Activated naive CD4-positive, alpha-beta T cell treated with anti-CD3 and anti-CD28 coated beads for 36 hours (primary cell): ENCODE measurements at places on chromosomes 16 and 17.
A peak's percentile ranks its signal among the peaks of the same experiment; 100 is the strongest.

DNA sequence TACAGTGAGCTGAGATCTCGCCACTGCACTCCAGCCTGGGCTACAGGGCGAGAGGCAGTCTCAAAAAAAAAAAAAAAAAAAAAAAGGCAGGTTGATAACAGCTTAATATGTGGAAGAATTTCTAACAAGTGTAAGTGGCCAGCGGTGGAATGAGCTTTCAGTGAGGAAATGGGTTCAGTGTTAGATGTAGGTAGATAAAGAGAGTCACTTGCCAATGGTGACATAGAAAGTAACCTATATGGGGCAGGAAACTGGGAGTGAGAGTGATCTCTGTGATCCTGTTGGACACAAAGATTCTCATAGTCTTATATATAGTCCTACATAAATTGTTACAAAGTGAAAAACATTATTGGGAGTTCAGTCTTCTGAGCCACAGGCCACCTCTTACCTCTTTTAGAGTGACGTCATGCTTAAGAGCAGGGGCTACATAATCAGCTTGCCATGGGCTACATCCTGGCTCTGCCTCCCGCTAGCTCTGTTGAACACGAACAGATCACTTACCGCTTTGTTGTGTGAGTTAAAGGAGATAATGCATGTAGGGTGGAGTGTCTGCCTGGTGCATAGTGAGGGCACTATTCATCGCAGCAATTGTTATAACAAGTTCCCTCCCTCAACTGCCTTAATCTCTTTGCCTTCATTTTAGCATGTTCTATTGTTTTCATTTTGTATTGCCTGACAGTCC, 110.2 kb upstream of the ELAC2 start:
- no peak for DNase-seq

DNA sequence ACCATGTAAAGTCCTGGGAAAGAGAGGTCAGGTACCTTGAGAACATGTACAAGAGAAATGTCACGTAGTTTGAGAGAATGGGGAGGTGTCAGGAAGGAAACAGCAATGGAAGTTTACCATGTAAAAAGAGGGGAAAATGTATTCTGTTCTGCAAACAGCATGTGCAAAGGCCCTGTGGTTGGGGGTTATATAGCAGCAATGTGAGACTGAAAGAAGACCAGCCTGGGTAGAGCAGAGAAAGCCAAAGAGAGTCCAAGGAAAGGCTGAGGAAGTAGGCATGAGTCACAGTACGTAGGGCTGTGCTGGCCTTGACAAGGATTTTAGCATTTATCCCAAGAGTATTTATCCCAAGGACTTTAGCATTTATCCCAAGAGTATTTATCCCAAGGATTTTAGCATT, 141.3 kb upstream of the CACNG3 start:
- no peak for DNase-seq

GRCh38 chr17:49952209-49952911, 16.6 kb upstream of the DLX4 start:
- DNase-seq: peak; percentile 93

GRCh38 chr16:58678716-58679115, 5.9 kb downstream of the SLC38A7 start:
- DNase-seq: peak; percentile 35

GRCh38 chr16:80277182-80277581, 263.6 kb upstream of the DYNLRB2 start:
- DNase-seq: peak; percentile 6

DNA sequence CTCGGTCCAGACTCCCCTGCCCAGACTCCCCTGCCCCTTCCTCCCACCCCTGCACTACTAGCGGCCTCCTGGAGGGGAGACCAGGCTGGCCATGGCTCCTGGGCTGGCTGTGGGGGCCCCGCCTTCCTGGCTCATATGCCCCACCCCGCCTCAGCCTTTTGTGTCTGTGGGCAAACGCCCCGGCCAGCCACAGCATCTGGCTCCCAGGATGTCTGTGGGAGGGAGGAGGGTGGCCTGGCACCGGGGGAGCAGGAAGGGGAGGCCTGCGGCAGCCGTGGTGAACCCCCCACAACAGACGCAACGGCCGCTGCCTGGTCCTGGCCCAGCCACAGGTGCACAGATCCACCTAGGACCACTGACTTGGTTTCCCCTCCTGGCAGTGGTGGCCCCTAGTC, 32.9 kb downstream of the BAHCC1 start:
- DNase-seq: no peak

- peak; percentile 48 for DNase-seq
Observed at GRCh38 chr16:57092786-57093411, 516 bp downstream of the CPNE2 start.

- no peak for DNase-seq
Observed at GRCh38 chr17:65171752-65172151, 34.6 kb downstream of the RGS9 start.

GRCh38 chr16:81531419-81531821, 86.8 kb downstream of the CMIP start:
- no peak for DNase-seq

DNA sequence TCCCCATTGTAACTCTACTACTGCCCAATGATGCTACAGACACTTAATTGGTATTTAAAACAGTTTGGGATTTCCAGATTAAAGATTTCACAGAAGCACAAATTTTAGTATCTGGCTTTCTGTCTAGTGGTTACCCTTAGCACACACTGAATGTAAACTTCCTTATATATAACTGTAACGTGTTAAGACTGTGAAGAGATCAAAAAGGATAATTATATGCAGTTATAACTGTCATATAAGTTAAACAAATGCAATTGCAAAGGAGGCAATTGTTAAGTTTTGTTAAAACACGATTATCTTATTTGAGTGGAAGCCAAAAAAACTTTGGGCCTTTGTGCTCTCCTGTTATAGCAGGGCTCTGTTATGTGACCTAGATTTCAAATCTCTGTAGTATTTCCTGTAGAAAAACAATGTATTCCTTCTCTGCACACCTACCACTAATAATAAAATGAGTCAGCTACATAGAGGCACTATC, 147.9 kb downstream of the STXBP4 start:
- DNase-seq: no peak
